ENCODE measurements at places on chromosomes 3 and 15.

GRCh38 chr3:43481375-43481774 is 140.4 kb downstream of the ANO10 start:
- no peak for DNase-seq

DNA sequence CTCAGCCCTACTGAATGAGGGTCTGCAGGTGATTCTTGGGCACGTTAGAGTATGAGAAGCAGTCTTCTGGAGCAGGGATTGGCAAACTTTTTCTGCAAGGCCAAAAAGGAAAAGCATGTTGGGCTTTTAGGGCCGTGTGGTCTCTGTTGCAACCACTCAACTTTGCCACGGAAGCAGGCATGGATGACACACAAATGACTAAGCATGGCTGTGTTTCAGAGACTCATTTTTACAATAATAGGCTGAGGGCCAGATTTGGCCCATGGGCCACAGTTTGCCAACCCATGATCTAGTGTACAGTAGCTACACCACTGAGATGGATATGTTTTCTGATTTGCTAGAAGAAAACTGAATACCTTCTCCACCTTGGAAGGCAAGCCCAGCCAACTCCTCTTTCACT is 66.1 kb upstream of the PRICKLE2 start:
- DNase-seq = no peak

DNA sequence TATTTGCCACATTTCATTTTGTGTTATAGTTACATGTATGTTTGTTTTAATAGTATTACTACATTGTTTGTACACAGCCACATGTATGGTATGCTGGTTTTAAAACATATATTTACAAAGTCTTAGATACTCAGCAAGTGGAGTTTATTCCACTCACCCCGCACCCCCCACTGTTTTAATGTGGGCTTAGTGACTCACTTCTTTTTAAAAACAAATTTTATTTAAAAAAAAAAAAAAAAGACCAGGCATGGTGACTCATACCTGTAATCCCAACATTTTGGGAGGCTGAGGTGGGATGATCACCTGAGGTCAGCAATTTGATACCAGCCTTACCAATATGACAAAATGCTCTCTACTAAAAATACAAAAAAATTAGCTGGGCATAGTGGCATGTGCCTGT is 26.9 kb upstream of the TJP1 start:
- DNase-seq = no peak

- DNase-seq = no peak
These were observed 18.2 kb downstream of the TPM1 start for GRCh38 chr15:63060699-63061098.

DNA sequence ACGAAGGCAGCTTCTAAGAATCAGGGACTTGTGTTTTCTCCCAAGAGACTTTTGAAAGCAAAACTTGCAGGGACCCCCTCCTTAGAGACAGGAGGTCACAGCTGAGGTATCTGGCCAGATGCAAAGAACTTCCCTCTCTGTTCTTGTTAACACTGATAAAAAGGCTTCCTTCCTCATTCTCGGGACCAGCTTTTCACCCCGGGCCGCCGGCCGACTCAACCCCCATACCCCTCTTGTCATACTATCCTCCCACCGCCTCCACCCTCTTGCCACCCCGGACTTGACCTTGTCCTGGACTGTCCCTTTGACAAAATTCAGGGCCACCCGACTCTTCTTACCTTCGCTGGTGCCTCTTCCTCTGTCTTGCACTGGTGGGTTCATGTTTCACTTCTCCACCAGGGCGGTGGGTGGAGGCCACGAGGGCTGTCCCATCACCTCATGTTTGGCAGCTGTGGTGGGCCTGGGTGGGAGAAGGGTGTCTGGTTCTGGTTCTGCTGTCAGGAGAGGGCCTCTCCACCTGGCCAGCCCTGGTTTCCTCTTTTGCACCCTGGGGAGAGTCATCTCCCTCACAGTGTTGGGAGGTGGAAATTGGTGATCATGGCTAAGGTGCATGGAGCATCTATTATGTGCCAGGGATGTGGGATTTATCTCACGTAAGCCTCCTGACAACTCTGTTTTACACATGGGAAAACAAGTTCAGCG is 32.5 kb downstream of the BHLHE40 start:
- DNase-seq = no peak

DNA sequence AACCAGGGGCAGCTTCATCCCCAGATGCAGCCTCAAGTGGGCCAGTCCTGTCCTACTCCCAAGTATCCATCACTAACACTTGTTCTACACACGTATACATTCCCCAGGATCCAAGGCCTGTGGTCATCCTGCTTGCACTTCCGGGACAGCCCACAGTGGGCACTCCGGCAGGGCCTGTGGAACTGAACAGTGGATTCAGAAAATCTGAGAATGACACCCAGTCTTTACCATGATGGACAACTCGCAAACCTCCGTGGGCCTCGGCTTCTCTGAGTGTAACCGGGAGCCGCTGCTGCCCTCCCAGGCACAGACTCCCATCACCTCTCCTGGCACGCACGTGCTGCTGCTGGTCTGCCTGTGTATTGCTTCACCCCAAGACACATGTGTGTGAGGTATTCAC is 59.6 kb downstream of the ATP10A start:
- no peak for DNase-seq

DNA sequence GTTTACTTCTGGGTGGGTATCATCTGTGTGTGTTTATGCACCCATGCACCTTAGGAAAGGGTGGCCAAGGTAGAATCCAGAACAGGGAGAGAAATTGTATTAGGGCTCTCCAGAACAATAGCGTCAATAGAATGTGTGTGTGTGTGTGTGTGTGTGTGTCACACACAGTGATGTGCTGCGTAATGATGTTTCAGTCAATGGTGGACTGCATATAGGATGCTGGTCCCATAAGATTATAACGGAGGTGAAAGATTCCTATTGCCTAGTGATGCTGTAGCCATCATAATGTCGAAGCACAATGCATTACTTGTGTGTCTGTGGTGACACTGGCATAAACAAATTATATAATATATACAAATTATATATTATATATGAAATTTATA is 69.3 kb upstream of the PRR23C start:
- no peak for DNase-seq

DNA sequence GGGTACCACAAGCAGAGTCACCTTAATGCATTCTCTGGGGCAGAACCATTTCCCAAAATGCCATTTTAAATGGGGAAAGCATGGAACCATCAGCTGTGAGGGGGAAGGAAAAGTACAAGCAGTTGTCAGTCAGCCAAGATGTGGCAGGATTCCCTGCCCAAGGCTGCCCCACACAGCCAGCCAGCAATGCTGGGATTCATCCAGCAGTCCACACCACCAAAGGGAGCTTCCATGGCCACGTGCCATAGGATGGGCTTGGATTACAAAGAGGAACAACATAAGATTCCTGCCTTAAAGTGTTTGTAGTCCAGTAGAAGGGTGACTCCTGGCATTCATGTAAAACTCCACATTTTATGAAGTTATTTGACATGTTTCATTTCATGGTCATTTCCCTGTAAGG is 233.3 kb downstream of the SHOX2 start:
- DNase-seq = no peak

GRCh38 chr15:23539892-23540291 is 25.6 kb upstream of the MKRN3 start:
- DNase-seq = no peak

- DNase-seq = no peak
These were observed 9.0 kb upstream of the MEIS2 start for GRCh38 chr15:37109168-37109871.

GRCh38 chr3:51340989-51341636 is 44.0 kb upstream of the MANF start:
- no peak for DNase-seq

- DNase-seq = no peak
These were observed 175.4 kb downstream of the MBNL1 start for GRCh38 chr3:152444029-152444641.

DNA sequence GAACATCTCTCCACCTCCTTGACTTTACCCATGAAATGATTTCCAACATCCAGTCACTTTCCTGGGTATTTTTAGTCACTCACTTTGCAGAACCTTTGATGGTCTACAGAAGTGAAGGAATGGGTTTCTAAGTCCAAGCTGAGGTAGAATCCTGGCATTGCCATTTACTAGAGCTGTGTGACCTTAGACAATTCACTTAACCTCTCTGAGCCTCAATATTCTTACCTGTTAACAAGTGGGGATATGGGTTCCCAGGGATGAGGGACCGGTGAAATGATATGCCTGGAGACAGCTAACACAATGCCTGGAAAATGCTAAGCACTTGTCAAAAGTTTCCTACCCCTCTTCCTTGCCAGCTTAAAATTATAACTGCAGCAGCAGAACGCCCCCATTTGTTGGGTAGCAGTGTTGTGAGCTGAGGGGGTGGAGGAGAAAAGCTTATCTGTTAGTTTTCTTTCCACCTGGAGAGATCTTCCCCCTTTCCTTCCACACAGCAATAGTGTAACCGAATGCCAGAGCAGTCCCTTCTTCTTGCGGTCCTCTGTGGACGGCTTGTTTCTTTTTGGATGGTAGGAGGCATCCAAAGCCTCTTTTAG is 319.2 kb upstream of the LRRFIP2 start:
- no peak for DNase-seq

- DNase-seq = no peak
These were observed 30.1 kb downstream of the FBLN2 start for GRCh38 chr3:13579063-13579462.

DNA sequence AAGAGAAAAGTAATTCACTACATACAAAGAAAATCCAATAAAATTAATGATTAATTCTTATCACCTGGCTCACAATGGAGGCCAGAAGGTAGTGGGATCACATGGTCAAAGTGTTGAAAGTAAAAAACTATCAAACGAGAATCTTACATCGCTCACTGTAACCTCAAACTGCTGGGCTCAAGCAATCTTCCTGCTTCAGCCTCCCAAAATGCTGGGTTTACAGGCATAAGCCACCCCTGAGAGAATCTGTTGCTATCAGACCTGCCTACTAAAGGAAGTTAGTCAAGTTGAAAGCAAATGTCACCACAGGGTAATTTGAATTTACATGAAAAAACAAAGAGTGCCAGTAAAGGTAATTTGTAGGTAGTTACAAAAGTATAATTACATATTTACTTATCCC is 103.3 kb downstream of the PCCB start:
- DNase-seq = no peak

- DNase-seq = no peak
These were observed 990 bp upstream of the CLDN1 start for GRCh38 chr3:190323246-190323626.

GRCh38 chr3:46401579-46401978 is 5.3 kb downstream of the CCR5AS start:
- no peak for DNase-seq

DNA sequence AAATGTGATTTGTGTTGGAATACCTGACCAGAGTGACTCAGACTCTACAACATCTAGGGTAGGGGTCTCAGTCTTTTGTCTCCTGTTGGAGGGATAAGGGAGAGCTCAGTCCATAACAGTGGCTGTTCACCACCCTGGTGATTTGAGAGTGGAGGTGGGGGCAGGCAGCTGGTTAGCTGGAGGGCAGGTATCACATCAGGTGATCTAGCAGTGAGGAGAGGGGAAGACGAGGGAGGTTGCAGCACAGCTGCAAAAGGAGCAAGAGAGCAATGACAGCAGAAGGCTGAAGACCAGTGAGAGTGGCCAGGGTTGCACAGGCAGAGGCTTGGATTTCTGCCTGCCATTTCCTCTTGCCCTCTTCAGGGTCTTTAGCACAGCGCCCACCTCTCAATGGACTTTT is 38.4 kb downstream of the PLCL2 start:
- no peak for DNase-seq

DNA sequence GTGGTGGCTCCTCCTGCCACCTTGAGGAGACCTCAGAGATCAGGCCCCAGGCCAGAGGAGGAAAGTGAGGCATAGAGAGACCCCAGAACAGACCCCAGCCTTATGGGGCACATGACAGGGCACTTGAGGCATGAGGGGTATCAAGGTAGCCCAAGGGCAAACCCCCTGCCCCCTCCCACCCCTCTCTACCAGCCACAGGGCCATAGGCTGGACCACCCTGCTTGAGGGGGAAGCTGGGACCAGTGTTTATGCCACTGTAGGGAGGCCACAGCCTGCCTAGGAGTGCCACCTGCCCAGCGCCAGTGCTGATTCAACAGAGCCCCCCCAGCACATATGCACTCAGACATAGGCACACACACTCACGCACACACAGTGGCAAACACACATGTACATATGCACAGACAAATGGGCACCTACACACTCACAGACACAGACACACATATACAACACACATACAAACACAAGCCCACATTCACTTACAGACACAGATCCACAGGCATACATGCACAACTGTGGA is 10.3 kb downstream of the MYL3 start:
- no peak for DNase-seq

- no peak for DNase-seq
These were observed 4.6 kb upstream of the NIT2 start for GRCh38 chr3:100329800-100330489.

- no peak for DNase-seq
These were observed 104.7 kb upstream of the VEPH1 start for GRCh38 chr3:157607826-157608405.

GRCh38 chr3:130850843-130851242 is 43.0 kb upstream of the ATP2C1 start:
- no peak for DNase-seq

DNA sequence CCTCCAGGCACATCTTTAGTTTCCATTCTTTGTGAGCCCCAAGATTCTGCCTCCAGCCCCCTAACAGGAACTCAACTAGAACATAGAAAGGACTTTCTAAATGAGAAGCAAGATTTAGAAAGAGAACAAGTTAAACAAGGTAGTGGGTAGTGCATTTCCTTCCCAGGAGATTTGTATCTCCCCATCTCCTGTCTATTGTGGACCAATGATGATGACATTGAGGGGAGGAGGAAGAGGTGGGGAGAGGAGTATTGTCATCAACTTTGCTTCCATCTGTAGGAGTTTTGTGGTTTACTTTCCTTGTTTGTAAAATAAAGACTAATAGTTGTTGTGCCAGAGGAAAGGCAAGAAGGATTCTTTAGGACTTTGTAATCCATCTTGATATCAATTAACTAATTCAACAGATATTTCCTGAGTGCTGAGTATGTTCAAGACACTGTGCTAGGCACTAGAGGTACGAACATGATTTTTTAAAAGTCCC is 235.3 kb upstream of the ROPN1 start:
- no peak for DNase-seq

Data from cerebellar nuclear complex (tissue), 1 donor.